NCI-H1417 (cell line): ENCODE measurements at places on chromosomes 4 and X.

- no peak for DNase-seq
These were observed 50.3 kb downstream of the GASK1B start for GRCh38 chr4:158122501-158122900.

DNA sequence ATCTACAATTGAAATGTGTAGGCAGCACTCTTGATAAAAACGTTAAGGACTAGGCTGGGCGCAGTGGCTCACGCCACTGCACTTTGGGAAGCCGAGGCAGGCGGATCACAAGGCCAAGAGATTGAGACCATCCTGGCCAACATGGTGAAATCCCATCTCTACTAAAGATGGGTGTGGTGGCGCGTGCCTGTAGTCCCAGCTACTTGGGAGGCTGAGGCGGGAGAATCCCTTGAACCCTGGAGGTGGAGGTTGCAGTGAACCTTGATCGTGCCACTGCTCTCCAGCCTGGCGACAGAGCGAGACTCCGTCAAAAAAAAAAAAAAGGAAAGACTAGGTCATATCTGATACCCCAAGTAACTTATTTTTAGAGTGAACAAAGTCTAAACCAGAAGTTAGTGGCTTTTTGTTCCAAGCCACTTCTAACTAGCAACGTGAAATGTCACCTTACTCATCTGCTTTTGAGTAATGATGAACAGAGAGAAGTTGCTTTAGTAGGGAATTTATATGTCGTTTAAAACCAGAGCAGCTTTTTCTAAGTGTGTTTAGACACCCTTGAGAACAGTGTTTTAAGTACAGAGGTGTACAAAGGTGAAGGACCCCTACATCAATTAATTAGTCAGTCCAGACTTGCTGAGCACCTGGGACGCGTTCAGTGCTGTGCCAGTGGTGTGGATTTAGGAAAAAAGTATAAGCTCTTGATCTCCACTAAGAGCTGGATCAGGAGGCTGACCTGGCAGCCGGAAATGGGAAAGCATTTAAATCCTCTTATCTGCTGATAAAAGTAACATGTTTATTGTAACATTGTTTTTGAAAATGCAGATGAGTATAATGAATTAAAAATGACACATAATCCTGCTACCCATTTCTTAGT lies 23.5 kb downstream of the SPRY1 start:
- DNase-seq, result no peak

DNA sequence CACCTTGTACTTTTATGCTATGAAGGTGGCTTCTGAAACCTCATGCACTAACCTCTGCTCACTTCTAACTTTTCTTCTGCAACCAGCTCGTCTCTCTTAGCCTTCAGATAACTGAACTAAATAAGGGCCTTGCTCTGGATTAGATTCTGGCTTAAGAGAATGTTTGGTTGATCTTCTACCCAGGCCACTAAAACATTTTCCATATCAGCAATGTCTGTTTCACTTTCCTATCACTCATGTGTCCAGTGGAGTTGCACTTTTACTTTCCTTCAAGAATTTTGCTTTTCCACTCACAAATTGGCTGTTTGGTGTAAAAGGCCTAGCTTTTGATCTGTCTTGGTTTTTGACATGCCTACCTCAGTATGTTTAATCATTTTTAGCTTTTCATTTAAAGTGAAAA lies 105.8 kb downstream of the KCTD8 start:
- DNase-seq, result no peak

DNA sequence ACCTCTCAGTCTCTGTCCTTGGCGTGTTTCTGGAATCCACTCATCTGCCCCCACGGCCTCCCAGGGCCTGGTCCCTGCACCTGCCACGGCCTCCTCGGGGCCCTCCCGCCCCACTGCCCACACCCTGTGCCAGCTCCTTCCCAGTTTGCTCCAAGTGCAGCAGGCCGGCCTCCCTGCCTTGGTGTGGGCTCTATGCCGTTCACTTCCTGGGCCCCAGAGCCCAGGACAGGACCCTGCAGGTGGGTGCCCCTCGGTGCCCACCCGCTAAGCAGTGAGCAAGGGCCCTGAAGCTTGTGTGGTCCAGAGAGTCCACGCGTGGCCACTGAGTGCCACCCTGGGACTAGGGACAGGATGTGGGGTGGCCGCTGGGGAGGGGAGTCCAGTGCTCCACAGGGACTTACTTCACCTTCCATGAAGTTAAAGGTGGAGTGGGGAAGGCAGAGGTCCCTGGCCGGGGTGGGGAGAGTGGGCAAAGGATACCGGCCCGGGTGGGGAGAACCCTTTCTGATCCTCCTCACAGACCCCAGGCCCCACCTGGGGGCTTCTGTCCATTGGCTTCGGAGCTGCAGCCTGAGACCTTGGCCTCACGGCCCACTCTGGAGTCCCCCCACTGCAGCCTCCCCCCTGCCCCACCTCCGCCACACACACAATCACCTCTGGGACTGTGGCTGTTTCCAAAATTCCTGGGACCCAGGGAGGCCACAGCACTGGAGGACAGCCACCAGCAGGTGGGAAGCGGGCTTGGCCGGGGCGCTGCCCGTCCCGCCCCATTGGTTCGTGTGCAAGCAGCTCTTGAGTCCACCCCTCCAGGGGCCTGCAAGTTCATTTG lies 60.0 kb upstream of the NKX1-1 start:
- no peak for DNase-seq

DNA sequence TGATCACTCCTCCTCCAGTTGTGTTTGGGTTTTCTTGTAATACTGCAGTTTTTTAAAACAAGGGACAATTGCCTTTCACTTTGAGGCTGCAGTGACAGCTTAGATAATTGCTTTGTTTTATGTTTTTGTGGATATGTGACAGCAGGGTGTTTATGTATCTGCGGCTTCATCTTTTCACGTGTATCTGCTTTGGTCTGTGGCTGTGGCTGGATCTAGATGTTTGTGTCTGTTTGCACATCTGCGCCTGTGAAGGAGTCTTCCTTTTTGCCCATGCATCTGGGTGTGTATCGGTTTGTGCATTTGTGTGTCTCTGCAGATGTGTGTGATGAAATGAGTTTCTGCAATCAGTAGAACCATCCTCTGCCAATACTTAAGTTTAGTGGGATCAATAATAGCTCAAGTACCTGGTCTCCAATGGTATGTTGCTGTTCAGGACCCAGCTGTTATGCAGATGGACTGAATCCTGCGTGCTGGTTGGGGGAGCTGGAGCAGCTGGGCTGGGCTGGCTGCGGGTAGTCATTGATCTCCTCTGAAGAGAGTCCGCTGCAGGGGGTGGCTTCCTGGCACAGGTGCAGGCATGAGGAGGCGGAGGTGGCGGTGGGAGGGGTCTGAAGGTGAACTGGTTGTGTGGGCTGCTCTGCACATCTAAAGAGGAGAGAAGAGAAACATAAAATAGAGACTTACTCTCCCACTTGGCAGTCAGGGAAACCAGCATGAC lies 390.3 kb downstream of the SH2D1A start:
- peak; percentile 82 for DNase-seq
